ENCODE measurements at places on chromosomes 4 and X. TPM values are rescaled to one million over a fixed set of nuclear protein-coding genes. Genes with fewer than 3 reads are reported as not detected.

The EPGN gene
- 129 TPM for total RNA-seq

The KLHL4 gene
- 9.8 TPM for total RNA-seq

The SSX2B gene
- not detected for total RNA-seq

The CXCL3 gene
- 9.8 TPM for total RNA-seq

The AMTN gene
- total RNA-seq, result not detected

The CNOT6L gene
- total RNA-seq, result 45.8 TPM

The KLKB1 gene
- 0.96 TPM for total RNA-seq

The SLC10A6 gene
- total RNA-seq, result not detected

The REELD1 gene
- total RNA-seq, result not detected

The CFP gene
- total RNA-seq, result 0.71 TPM

The ATP8A1 gene
- 0.19 TPM for total RNA-seq

The SMARCA1 gene
- total RNA-seq, result 1.7 TPM

The SOD3 gene
- total RNA-seq, result not detected

The TRIML2 gene
- 4.9 TPM for total RNA-seq

The NEIL3 gene
- 5.8 TPM for total RNA-seq

The WAS gene
- total RNA-seq, result 0.37 TPM

The SPIN2A gene
- total RNA-seq, result 0.44 TPM

The TRIM61 gene
- total RNA-seq, result 0.26 TPM

The H2BW2 gene
- not detected for total RNA-seq

The DACH2 gene
- not detected for total RNA-seq

The RHOXF1 gene
- not detected for total RNA-seq

The TAF7L gene
- not detected for total RNA-seq

The FAT4 gene
- total RNA-seq, result 6.6 TPM

The VCX2 gene
- total RNA-seq, result not detected

The P2RY4 gene
- total RNA-seq, result 0.20 TPM

Data from MCF 10A (cell line).